T-helper 1 cell (primary cell): ENCODE measurements at places on chromosomes 6 and 20.

GRCh38 chr6:44002067-44002592, 125.1 kb downstream of the MRPL14 start:
- no peak for DNase-seq

GRCh38 chr6:47788498-47788884, 6.7 kb downstream of the OPN5 start:
- DNase-seq = no peak

GRCh38 chr6:150713487-150713886, 113.8 kb downstream of the PLEKHG1 start:
- no peak for DNase-seq

- no peak for DNase-seq
These were observed 101.5 kb upstream of the SCP2D1 start for GRCh38 chr20:18712131-18712530.

DNA sequence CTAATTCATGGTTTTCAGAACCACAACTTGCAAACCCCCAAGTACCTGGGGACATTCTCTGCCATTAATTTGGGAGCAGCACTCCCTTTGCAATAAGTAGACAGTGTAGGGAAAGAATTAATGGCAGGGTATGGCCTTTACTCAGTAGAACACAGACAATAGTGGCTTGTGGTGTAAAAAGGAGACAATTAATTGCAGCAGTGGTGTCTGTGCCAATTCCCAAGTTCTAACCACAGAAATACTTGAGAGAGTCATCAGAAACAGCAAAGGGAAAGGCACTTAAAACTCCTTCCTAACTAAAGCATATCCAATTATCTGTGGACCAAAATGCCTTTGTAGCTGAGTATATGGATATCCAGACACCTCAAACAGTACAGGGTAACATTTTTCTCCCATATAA, 257.6 kb upstream of the POU3F2 start:
- DNase-seq = no peak

DNA sequence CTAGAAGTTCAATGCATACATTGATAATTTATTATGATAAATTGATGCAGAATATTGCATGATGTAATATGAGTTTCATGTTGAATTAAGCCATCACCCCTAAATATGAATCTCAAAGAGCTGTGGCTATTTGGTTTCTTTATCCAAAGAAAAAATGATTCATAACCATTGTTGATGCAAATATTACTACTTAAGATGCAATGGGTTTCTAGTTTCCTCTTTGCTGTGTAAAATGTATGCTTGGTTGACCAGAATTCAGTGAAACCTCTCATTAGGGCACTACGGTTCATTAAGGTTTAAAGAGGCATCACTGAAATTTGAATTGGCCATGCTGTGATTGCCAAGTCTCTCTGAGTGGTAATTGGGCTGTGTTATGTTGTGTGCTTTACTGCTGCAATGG, 492.5 kb upstream of the FLRT3 start:
- no peak for DNase-seq

DNA sequence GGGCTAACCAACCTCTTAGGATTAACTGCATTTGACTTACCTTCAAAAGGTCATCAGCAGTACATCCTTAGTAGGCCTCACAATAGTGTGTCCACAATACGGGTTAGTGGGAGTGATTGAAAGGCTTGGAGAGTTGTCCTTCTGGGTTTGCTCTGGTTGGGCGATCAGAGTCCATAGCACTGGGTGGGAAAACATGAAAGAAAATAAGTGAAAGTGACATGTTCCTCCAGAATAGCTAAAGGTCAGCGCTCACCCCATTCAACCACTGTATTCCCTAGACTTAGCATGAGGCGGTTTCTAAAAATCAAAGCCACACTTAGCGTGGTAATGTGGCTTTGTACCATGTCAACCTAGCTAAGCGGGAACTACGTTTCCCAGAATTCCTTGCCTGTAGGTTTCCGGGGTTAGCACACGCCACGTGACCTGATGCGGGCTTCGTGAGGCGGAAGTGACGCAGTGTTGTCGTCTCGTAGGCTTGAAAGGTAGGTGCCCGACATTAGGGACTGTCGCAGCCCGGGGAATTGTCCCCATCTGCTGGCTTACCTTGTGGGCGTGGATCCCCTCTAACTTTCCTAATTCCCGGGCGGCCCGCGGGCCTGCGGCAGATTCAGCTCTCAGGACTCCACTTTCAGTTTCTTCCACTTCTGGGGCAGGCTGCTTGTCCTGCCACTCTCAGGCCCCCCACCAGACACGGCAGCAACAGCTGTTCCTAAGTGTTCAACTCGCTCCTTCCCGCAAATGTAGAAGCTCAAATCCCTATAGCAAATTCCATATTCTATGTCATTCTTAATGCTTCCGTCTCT, 19.8 kb upstream of the SCP2D1 start:
- peak; percentile 85 for DNase-seq

DNA sequence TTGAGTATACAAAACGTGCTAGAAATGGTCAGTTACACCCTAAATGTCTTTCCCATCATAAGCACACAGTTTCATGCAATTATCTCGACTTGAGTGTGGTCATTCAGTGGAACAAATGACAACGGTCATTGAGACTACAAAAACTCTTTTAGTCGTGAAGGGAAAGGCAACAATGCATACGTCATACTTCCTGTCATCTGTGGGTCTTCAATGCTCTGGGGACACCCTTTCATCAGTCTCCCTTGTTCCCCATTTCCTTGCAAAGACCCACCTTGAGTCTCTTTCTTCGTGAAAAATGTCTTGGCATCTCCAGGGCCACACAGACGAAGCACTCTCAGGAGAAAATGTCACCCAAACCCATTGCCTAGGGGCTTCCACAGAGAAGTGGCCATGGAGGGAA, 238.5 kb downstream of the GMPR start:
- DNase-seq = no peak

DNA sequence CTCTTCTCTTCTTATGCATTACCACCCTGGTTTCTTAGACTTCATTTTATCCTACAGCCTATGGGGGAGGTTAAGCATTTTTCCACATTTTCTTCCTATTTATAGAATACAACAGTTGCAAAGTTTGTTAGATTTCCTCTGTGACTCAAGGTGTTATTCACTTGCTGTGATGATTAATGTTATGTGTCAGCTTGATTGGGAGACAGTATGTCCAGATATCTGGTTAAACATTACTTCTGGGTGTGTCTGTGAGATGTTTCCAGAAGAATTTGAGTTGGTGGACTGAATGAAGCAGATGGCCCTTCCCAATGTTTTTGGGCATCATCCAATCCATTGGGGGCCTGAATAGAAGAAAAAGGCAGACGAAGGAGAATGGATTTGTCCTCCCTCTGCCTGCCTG, 131.3 kb downstream of the C6orf118 start:
- no peak for DNase-seq

- no peak for DNase-seq
These were observed 342.7 kb downstream of the ESR1 start for GRCh38 chr6:152150196-152150595.

- no peak for DNase-seq
These were observed 306.9 kb downstream of the DHX35 start for GRCh38 chr20:39268981-39269461.

DNA sequence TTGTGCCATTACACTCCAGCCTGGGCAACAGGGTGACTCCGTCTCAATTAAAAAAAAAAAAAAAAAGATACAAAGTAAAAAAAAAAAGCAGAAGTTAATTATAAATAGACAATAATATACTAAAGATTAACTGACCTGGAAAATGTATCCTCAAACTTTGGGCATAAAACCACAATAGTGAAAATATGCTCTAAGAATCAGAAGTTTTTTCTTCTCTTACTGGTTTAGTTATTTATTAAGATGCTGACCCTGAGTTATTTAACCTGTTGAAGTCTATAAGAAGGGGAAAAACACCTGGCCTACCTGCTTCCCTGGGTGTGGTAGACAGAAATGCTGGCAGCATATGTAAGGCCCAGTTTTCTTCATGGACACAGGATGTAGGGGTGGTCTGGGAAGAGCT, 133.7 kb upstream of the MLIP start:
- DNase-seq = no peak

DNA sequence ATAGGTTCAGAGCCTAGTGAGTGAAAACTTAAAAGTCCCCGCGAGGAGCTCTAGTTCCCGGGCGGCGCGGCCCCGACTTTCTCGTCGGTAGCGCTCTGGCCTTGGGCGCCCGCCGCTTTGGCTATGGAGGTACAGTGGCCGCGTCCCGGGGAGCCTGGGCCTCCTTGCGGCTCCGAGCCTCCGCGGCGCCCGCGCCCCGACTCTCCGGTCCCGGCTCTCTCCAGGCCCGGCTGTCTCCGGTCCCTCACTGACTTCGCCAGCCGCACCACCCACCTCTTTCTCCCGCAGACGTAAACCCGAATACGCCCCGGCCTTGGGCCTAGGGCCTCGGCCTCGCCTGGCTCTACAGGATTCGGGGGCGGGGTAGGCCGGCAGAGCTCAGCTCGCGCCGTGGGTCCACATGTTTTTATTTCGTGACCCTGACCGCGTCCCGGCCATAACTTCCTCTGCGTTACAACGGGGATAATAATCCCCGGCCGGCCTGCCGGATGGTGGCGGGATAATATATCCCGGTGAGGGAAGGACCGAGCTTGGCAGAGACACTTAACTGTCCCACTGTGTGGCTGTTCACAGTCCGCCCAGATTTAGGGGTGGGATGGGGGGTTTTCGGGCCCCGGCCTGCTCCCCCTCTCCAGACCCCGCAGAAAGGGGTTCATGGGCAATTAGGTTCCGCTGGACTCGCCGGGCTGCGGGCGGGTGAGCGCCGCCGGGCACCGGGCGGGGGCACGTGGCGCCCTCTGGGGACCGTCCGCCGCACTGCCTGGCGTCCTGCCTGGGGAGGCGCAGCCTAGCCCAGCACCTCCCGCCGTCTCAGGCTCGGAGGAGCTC, 10.0 kb upstream of the TBX18 start:
- no peak for DNase-seq

- no peak for DNase-seq
These were observed 177.4 kb upstream of the RREB1 start for GRCh38 chr6:6930223-6930880.

GRCh38 chr6:137776786-137777686, 90.0 kb upstream of the TNFAIP3 start:
- DNase-seq = no peak

- DNase-seq = no peak
These were observed 12.7 kb upstream of the VNN1 start for GRCh38 chr6:132726608-132726975.

GRCh38 chr6:147033267-147033666, 170.9 kb upstream of the STXBP5 start:
- DNase-seq = no peak

DNA sequence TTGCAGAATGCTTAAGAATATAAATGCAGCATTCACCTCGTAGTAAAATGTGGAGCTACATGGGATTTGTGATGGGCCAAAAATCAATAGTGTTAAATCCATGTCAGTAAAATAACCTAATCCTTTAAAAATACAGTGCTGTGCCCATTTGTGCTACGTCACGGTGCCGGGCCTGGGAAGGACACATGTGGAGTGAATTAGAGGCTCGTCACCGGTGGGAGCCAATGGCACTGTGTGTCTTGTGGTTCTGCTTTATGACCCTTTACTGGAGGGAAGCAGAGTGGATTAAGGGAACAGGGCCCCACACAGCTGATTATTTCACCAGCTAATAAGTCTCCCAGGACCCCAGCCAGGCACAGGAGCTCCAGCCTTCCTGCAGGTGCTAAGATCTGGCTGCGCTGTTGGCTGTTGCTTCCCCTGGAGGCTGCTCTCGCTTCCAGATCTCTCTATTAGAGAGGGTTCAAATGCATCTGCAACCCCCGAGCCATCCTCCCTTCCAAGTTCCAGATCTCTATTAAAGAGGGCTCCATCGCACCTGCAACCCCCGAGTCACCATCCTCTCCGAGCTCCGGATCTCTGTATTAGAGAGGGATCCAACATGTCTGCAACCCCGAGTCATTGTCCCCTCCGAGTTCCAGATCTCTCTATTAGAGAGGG, 405.8 kb downstream of the CDH4 start:
- DNase-seq = no peak

- DNase-seq = no peak
These were observed 89.4 kb upstream of the TNFAIP3 start for GRCh38 chr6:137777687-137778075.

GRCh38 chr6:157121897-157122296, 201.4 kb downstream of the TMEM242 start:
- DNase-seq = no peak

DNA sequence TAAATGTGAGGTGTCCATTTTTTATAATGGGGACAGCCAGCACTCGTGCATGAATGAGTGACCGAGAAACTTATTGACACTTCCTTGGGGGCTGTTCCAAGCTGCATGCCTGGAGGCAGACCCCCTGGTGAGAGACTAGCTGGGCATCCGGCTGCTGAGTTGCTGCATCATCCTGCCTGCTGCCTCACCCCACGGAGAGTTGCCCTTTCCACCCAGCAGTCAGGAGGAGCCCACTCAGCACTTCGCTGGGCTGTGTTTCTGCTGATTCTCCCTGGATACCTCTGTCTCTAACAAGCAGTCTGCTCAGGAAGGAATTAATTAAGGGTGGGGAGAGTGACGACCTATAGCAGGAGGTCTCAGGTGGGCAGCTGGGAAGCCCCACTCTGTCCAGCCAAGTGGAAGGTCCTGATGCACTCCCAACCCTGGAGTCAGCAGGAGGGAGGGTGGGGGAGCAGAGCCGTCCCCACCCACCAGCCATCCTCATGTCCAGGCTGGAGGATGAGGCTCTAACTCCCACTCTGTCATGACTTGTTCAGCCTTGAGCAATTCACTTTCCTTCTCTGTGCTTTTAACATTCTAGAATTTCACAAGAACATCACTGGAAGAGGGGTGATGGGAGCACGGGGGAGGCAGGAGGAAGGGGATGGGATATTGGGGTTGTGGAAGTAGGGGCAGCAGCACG, 177.3 kb downstream of the LRFN2 start:
- no peak for DNase-seq

DNA sequence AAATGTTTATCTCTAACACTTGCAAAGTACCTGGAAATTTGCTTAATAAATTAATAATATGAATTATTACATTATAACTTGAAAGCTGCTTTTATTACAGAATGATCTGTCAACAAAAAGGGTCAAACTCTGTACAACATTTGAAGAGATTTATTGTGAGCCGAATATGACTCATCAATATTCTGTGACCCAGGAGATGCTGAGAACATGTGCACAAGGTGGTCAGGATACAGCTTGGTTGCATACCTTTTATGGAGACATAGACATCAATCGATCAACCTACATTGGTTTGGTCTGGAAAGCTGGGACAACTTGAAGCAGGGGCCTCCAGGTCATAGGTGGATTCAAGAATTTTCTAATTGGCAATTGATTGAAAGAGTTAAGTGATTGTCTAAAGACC, 79.0 kb downstream of the RNASET2 start:
- DNase-seq = no peak

- no peak for DNase-seq
These were observed 330.8 kb downstream of the TAF4 start for GRCh38 chr20:61734733-61735502.

DNA sequence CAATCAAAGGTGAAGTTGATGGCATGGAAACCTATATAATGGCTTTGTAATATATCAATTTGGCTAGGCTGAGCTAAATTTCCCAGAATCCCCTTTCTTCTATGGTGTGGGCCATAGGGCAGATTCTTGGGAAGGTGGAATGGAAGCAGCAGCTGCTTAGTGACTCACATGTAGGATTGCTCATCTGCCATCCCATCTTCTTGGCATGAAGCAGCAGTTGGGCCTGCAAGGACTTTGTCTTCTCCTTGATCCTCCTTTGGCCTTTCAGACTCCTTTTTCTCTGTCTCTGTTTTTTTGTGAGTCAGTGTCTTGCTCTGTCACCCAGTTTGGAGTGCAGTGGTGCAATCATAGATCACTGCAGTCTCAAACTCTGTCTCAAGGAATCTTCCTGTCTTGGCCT, 52.6 kb upstream of the CEP162 start:
- no peak for DNase-seq

- DNase-seq = no peak
These were observed 645.6 kb downstream of the RNF144B start for GRCh38 chr6:19032591-19033295.
